ENCODE measurements at places on chromosomes 2 and 18.

DNA sequence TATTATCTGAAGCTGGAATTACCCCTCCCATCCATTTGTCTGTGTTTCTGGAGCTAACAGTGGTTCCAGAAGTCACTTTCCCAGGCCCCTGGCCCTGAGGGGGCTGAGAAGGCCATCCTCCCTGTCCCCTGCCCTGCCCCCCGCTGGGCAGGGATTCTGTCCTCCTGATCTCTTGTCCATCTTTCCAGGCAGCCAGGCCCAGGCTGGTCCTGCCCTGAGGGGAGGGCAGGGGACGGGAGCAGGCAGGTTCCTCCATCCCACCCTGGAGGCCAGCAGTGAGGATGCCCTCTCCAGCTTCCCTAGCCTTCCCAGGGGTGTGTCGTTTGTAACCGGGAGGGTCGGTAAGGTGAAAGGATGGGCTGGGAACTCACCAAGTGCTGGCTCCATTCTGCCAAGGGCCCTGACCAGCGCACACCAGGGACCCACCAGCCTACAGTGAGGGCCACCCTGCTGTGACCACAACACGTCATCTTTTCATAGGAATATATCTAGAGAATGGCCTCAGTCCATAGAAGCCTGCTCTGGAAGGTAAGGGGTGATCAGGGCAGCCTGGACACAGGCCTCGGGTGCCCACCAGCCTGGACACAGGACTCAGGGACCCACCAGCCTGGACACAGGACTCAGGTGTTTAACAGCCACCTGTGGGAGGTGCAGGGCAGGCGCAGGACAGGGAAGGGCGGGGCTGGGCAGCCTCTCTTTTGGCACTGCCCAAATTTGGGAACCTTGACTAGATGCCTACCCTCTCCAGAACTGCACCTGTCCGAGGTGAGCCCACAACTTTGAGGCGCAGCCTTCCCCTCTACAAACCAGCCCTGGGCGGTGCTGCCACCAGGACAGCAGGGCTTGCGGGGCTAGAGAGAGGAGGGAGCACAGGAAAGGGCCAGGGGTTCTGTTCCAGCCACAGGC is 35.8 kb upstream of the GPC1 start:
- DNase-seq, result no peak

GRCh38 chr2:208363485-208363884 is 43.1 kb upstream of the PTH2R start:
- peak; percentile 87 for DNase-seq

DNA sequence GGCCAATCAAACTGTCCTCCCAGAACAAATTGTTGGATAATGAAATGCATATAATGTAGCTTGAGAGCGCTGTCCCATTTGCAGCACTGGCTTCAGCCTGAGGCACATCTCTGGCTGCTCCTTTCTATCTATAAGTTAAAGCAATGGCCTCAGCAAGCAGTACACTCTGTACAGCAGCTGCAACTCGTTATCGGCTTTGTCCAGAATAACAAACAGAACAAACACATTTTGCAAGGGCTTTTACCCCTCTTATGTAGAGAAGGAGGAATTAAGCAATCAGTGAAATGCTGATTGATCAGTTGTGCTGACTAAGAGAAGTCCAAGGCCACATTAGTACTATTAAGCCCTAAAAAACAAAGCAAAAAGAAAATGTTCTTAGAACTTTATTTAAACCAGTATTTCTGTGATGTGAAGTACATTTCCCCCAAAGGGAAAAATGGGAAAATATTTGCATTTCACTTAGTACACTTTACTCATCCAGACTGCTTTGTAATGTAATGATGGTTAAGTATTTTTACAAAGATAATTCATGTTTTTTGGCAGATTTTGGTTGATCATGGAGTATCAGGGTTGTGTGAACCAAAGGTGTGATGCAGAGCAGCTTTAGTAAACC is 15.0 kb upstream of the CPS1 start:
- DNase-seq, result peak; percentile 43

DNA sequence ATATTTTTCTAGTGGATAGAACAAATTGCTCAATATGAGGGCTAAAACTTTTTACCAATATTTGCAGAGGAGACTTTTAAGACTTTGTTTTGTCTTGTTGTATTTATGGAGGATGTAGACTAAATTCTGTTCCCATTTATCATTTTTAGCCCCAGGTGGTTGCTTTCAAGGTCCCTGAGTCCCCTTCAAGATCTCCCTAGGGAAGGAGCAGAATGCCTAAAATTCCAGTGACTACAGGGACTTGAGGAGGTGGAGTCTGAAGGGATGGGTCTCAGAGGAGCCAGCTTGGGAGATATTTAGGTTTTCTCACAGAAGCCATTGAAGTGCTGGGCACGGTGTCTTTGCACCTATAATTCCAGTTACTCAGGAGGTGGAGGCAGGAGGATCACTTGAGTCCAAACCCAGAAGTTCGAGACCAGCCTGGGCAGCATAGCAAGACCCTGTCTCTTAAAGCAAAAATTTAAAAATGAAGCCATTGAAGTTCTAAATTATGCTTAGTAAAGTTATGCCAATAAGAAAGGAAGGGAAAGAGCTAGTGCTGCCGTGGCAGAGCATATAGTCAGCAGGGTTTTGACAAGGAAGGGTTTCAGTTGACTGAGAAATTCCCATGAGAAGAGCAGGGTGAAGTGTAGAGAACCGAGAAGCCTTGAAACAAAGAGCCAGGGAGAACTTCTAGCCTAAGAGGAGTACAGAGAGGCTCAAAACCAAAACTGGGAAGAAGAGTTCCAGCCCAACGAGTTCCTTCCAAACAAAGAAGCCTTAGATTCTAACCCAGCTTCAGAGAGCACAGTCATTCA is 43.4 kb downstream of the COMMD1 start:
- no peak for DNase-seq

GRCh38 chr2:212505586-212505985 is 33.0 kb downstream of the ERBB4 start:
- DNase-seq, result no peak

- DNase-seq, result no peak
These were observed 165.3 kb downstream of the ATAD2B start for GRCh38 chr2:23761638-23762037.

All from mesenchymal stem cell (in vitro differentiated cells and primary cell).